NK-92 treated with Interleukin-12 subunit alpha and Interleukin-12 subunit beta, amount 100 ng/mL, for 24 hours (cell line): ENCODE measurements at places on chromosomes 2 and 18.

GRCh38 chr2:78118037-78118436, 595.9 kb upstream of the LRRTM4 start:
- DNase-seq, result no peak

DNA sequence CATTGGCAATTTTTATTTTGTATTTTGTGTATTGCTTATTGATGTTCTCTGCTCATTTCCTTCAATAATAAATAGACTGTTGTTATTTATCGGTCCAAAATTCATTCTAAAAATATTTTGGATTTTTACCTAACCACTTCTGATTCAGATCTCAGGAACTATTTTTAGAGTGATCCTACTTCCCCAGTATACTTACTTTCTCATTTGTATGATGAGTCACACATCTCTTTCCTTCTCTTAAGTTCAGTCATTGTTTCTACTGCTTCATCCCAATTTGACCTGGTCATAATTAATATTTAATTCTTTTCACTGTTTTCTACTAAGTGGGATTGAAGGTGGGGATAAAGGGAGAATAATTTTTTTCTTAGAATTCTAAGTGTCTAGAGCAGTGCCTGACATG, 75.1 kb downstream of the AGPS start:
- DNase-seq, result no peak

DNA sequence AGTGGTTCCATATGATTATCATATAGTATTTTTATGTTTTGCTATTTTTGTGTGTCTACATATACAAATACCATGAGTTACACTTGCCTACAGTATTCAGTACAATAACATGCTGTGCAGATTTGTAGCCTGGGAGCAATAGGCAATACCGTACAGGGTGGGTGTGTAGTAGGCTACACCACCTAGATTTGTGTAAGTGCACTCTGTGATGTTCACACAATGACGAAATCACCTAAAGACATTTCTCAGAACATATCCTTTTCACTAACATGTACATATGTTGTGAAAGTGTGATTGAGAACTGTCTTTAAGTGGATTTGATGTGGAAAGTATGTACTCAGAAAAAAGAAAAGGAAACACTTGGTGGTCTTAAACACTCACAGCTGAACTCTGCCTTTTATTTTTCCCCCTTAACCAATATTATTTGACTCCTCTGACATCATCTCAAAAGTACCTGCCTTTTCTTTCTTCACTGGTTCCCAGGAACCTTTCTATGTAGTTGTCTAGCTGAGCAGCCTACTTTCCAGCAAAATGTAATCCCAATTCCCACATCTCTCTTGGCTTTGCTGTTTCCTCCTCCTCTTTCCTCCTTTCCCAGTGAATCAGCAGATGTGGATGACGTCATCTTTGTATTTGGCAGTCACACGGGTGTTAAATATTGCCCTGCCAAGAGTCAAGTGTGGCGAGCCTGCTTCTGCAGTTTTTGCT, 47.7 kb downstream of the OSBPL6 start:
- no peak for DNase-seq

DNA sequence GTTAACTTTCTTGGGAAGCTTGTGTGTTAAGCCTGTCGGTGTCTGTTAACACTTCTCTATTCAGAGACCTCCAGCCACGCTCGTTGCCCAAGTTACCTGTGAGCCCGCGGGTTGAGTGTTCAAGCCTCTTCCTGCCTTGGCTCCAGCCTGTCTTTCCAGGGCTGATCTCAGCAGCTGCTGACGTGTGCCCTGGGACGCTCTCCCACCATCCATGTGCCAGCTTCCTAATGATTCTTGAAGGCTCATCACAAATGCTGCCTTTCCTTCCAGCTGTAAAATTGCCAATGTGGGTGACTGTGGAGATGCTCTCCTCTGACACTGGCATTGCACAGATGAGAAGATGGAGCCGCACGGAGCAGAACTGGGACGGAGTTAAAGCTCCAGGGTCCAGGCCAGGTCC, 6.1 kb downstream of the RNF144A start:
- no peak for DNase-seq

DNA sequence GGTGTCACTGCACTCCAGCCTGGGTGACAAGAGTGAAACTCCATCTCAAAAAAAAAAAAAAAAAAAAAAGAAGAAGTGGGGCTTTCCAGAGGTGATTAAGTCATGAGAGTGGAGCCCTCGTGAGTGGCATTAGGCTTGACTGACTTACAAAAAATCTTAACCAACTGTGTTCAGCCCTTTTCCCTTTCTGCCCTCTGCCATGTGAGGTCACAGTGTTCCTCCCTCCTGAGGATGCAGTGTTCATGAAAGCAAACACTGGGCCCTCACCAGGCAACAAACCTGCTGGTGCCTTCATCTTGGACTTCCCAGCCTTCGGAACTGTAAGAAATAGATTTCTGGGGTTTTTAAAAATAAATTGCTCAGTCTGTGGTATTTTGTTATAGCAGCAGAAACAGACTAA, 37.0 kb upstream of the METTL21A start:
- no peak for DNase-seq

- DNase-seq, result no peak
Measured at GRCh38 chr18:54883816-54884604, 55.7 kb downstream of the RAB27B start.

DNA sequence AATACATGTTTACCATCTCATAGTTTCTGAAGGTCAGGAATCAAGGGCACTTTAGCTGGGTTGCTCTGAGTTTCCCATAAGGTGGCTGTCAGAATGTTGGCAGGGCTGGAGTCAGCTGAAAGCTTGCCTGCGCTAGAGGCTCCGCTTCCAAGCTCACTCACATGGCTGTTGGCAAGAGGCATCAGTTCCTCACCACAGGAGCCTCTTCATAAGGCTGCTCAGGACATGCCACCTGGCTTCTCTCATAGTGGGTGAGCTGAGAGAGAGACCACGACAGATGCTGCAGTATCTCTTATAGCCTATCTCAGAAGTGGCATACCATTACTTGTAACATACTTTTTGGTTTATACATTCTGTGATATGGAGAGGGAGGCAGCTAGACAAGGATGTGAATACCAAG, 7.2 kb downstream of the HADHB start:
- DNase-seq, result no peak

GRCh38 chr2:3520591-3520990, 1.3 kb upstream of the ADI1 start:
- no peak for DNase-seq

DNA sequence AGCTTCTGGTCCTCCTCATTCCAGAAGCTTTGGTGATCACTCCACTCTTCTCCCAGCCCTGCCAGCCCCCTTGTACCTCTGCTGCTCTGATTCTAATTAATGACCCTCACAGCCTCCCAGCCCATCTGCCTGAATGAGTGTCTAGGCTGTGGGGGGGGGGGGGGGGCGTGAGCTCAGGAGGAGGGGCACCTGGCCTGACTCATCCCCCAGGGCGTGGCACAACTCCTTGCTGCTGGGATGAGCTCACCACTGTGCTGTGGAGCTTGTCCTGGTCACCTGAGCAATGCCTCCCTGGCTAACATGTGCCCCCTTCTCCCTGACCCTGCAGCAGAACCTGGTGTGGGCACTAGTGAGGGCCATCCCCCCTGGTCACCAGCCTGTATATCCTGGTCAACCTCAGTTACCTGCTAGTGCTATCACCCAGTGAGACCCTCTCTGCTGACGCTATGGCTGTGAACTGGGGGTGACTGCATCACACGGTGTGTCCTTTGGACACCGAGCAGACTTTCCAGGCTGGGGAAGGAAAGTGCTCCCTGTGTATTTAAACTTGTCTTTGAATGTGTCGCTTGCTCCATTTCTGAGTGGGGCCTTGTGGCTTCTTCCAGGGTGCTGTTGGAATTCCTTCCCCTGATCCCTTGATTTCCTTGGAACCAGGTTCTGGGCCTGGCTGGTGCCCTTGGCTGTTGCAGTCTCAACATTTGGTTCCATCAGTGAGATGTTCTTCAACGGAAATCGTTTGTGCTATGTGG, 41.5 kb upstream of the PUM2 start:
- DNase-seq, result no peak

DNA sequence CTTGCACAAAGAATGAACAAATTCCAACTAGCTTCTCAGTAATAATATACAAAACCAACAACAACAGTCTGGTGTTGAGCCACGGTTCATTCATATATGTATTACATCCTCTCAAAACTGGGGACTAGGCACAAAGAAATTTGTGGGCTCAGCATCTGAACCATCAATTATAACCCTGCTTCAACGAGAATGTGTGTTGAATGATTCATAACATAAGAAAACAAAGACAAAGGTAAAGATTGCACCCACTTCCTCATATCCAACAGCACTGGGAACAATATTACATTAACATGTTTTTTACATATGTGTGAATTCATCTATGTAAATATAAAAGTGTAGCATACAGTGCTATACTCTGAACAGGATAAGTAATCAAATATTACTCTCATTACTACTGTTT, 144.8 kb downstream of the CDH2 start:
- DNase-seq, result no peak
